ENCODE measurements at places on chromosomes 5 and 9.

DNA sequence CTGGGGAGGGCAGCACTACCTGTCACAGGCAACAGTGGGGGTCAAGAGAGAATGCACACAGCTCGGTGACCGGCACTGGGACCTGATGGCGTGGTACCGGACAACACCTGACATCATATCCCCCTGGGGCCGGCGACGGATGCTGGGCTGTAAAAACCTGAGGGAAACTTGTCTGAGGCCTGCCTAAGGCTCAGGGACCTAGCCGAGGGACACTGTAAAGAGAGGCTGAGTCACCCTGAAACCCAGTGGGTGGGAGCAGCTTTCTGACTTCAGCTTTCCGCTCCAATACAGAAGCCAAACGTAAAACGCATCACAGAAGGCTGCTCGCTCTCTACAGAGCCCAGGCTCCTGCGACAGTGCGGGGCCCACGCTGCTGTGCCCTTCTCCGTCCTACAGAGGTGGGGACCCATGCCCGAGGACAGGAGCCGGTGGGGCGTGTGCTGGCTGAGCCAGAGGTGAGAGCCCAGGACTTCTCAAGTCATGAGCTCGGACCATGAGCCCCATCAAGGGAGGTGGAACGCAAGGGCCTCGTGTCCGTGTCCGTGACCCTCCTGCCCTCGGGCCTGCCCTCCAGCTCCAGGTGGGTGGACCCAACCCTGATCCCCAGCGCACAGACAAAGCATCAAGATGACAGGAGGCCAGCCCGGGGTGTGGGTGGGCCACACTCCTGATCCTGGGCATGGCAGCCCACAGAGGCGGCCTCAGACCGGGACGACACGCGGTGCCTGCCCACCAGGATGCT is 5.3 kb downstream of the RALGDS start:
- no peak for DNase-seq

- DNase-seq = no peak
Observed at GRCh38 chr5:33711094-33711679, 180.6 kb downstream of the ADAMTS12 start.

DNA sequence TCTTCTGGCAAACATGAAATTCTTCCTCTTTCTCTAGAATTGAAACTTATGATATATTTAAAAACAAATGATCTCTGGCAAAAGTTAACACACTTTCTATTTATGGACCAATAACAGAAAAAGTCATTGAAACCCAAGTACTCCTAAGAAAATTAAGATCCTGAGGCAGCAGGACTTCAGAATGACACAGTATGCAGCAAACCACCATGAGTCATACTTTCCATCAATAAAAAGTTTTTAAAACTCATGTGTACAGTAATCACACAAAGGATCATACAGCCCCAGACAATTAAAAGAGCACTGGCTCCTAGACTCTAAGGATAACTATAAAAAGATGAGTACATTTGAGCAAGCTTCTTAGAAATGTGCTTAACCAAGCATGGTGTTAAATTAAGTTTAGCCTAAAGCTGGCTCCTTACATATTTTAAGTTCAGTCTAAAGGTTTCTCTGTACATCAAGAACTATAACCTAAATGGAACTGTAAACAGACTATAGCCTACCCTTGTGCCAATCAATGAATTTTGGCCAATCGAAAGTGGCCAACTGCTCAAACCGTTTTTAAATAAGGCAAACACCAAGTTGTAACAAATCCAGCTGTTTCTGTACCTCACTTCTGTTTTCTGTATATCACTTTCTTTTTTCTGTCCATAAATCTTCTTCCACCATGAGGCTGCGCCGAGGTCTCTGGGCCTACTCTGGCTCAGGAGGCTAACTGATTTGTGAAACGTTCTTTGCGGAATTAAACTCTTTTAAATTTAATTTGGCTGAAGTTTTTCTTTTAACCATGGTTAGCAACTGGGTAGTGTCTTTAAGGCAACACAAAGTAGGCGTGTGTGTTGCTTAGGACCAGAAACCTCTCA is 232.1 kb upstream of the PIK3R1 start:
- no peak for DNase-seq

- no peak for DNase-seq
Observed at GRCh38 chr5:91311697-91312501, 71.2 kb downstream of the ARRDC3 start.

DNA sequence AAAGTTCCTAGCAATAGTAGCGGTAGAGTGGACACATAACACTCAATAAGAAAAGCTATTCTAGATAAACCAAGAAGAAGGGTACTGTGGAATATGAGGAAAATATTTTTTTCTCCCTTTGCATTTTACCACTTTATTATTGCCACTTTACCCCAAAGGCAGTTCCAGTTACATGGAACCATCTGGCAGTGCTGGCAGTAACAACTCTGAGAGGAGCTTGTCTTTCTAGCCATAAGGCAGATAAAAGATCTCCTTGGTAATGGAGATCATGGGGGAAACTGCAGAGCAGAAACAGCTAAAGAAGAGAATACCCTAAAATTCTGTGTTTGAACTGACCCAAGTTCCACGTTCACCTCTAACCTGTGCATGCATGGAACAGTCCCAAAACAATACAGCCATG is 38.5 kb downstream of the UBTD2 start:
- DNase-seq = no peak

GRCh38 chr5:146645342-146645741 is 129.4 kb upstream of the GPR151 start:
- DNase-seq = no peak

All from NCI-H1930 (cell line).